ENCODE measurements at places on chromosomes 12 and 14. TPM values are rescaled to one million over a fixed set of nuclear protein-coding genes. Genes with fewer than 3 reads are reported as not detected.

MIA2 gene
- total RNA-seq = 81.7 TPM

GSKIP gene
- total RNA-seq = 22.7 TPM

SPRYD4 gene
- 4.0 TPM for total RNA-seq

NOXRED1 gene
- total RNA-seq = 0.37 TPM

NDRG2 gene
- 237 TPM for total RNA-seq

PTPRO gene
- total RNA-seq = 1.9 TPM

TEX52 gene
- total RNA-seq = not detected

- no peak for DNase-seq
These were observed 4.5 kb upstream of the SRSF9 start for GRCh38 chr12:120473807-120474615.

- no peak for DNase-seq
These were observed 11.0 kb upstream of the MGP start for GRCh38 chr12:14896521-14897169.

GRCh38 chr14:50984036-50984710 is 39.9 kb upstream of the PYGL start:
- no peak for DNase-seq

DNA sequence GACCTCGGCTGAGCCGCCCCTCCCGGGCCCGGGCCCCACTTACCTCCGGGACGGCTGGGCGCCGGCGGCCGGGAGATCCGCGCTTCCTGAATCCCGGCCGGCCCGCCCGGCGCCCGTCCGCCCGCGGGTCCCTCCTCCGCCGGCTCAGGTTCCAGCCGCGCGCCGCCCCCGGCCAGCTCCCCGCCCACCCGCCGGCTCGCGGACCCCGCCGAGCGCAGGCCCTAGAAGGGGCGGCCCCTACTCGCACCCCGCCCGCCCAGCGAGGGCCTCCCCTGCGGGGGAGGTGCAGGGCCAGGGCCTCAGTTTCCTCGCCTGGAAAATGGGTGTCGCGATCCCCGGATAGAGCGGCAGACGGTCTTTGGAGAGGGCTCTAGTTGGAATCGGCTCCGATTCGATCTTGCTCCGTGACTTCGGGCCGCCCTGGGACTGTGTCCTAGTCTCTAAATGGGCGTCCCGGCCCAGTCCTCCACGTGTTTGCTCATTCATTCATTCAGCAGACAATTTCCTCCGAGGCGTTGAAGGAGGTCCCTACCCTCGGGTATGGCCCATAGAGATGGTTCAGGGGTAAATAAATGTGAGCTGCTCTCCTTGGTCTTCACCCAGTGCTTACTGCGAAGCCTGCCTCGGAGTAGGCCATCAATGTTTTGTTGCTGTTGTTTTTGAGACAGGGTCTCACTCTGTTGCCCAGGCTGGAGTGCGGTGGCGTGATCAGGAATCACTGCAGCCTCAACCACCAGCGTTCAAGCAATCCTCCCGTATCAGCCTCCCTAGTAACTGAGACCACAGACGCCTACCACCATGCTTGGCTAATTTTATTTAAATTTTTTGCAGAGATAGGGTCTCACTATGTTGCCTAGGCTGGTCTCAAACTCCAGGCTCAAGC is at the start of gene TRPV4:
TSS of gene TRPV4 (minus strand) at position 92 of the 883 bp plus-strand sequence. CDS start 18,602 bp downstream, outside the sequence.
- no peak for DNase-seq

GRCh38 chr14:26996246-26996645 is 398.4 kb upstream of the NOVA1 start:
- no peak for DNase-seq

- peak; percentile 57 for DNase-seq
These were observed 149.4 kb upstream of the PLEKHG7 start for GRCh38 chr12:92553389-92553788.

GRCh38 chr12:116525418-116526001 is 33.7 kb upstream of the MAP1LC3B2 start:
- DNase-seq = peak; percentile 51

- DNase-seq = no peak
These were observed 101.6 kb downstream of the NTS start for GRCh38 chr12:85975716-85976115.

GRCh38 chr14:68823434-68824206 is 30.8 kb upstream of the ZFP36L1 start:
- peak; percentile 70 for DNase-seq

GRCh38 chr12:76346236-76346635 is 2.0 kb downstream of the BBS10 start:
- no peak for DNase-seq
